ENCODE measurements at places on chromosomes 5 and 9.

GRCh38 chr9:86598411-86599239, 244.4 kb upstream of the TUT7 start:
- no peak for DNase-seq

DNA sequence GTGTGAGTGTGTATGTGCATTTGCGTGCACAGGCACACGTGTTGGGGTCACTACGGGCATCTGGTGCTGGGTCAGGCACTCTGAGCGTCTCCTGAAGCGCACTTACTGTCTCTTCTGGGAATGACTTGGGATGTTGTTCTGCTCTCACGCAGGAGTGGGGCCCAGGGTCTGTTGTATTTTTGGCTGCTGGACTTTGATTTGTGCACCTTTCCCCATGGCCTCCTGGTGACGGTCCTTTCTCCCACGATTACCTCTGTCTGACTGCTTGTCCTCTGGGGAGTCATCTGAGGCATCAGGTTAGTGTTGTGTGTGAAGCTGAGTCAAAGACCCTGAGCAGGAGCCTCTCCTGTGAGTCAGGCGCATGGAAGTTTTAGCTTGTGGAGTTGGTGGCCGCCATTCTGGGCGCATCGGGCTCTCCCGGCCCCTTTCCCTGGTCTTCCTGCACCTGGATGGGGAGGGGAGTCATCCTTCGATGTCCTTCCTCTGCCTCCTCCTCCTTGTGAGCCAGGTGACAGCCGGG, 62.1 kb downstream of the RXRA start:
- no peak for DNase-seq

DNA sequence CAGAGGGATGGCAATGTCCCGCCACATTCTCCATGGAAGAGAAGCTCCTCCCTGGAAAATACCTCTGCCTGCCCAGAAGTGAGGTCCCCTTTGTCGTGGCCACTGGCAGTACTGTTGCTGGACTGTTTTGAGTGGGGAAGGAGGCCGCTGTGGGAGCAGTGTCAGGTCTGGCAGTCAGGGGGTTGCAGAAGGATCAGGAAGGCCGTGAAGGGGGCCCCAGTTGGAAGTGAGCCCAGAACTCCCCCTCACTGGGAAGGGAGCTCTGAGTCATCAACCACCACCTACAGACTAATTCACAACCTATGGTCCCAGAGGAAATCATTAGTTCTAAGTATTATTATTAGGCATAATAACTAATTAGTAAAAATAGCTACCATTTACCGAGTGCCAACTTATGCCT, 200.4 kb downstream of the TTLL11 start:
- no peak for DNase-seq

GRCh38 chr9:90251316-90251715, 391.3 kb downstream of the DIRAS2 start:
- no peak for DNase-seq

GRCh38 chr5:161566081-161566480, 19.6 kb upstream of the GABRB2 start:
- no peak for DNase-seq

DNA sequence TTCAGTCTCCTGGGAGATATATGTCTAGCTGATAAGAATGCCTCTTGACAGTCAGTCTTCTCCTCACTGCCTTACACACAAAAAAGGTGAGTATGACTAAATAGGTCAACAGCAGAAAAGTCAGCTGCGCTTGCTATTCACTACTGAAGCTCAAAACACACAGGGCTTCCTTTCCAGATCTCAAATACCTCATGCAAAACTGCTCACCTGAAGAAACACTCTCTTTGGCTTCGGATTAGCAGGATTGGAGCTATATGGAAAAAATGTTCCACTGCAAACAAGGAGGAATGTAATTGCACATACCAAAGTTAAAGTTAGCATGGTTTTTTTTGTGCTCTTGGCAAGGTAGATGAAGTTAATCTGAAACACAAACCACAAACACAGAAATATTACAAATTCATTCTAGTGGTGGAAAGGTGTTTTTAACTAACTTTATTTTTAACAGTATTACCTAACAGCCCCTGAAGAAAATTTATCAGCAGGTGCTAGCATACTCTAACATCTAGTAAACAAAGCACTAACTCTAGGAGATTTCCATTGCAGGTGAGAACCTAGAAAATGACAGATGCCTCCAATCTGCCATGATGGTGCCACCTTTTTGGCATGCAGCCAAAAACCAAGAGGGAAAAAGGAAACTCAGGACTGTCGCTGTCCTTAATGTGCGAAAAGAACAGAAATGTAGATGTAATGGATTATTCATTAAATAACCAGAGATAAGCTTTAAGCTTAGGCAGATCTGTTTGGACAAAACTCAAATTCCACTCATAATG, 31.8 kb downstream of the ERMP1 start:
- no peak for DNase-seq

- DNase-seq: no peak
Measured at GRCh38 chr5:13662626-13663025, 281.9 kb downstream of the DNAH5 start.

- DNase-seq: no peak
Measured at GRCh38 chr9:91655658-91656057, 232.0 kb upstream of the NFIL3 start.

- DNase-seq: no peak
Measured at GRCh38 chr5:173055722-173055982, 500 bp upstream of the CREBRF start.

DNA sequence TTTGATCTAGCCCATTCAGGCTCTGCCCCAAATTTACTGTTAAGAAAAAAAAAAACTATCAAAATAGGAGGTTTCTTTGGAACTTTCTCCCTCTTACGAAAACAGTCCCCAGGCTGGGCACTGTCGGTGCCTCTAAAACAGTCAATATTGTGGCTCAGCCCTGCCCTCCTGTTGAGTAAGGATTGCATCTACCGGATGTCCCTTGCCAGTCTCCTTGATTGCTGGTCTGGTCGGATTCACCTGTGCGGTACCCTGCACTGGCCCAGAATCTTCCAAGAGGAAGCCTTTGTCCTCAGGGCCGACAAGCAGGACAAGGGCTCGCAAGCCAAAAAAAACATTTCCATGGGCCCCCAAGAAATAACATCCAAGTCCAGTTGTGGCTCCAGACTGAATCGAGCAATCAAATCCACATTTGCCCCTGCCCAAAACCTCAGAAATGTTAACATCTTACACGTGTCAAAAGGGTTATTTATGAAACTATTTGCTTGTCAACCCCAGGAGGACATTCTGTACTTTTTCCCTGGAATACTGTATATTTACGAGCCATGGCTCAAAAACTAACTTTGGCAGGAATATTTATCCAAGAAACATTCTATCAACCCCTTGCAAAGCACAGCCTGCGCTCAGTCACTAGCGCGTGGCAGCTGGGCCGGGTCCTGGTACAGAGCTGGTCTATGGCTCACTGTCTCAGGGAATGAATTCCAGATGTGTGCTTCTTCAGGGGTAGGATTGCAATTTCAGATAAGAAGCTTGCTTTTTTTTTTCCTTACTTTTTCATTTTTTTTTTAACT, 129.2 kb upstream of the ADRA1B start:
- no peak for DNase-seq

- no peak for DNase-seq
Measured at GRCh38 chr5:76715486-76715735, 515 bp upstream of the F2R start.

DNA sequence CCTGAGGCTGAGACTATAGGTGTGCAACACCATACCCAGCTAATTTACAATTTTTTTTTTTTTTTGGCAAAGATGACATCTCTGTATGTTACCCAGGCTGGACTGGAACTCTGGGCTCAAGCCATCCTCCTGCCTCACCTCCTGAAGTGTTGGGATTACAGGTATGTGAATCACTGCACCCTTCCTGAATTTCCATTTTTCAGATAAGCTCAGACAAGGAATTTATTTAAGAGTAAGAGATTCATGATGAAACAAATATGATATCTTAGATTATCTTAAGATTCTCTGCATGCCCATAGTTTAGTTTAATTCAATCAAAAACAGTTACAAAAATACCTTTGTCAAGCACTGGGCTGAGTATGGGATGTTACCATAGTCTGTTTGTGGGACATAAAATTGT, 128.4 kb upstream of the BASP1 start:
- DNase-seq: no peak

- DNase-seq: no peak
Measured at GRCh38 chr5:124277767-124278545, 468.5 kb downstream of the ZNF608 start.

- DNase-seq: no peak
Measured at GRCh38 chr9:1939466-1939865, 75.7 kb upstream of the SMARCA2 start.

GRCh38 chr9:120713257-120714087, 798 bp downstream of the MEGF9 start:
- peak; percentile 51 for DNase-seq

DNA sequence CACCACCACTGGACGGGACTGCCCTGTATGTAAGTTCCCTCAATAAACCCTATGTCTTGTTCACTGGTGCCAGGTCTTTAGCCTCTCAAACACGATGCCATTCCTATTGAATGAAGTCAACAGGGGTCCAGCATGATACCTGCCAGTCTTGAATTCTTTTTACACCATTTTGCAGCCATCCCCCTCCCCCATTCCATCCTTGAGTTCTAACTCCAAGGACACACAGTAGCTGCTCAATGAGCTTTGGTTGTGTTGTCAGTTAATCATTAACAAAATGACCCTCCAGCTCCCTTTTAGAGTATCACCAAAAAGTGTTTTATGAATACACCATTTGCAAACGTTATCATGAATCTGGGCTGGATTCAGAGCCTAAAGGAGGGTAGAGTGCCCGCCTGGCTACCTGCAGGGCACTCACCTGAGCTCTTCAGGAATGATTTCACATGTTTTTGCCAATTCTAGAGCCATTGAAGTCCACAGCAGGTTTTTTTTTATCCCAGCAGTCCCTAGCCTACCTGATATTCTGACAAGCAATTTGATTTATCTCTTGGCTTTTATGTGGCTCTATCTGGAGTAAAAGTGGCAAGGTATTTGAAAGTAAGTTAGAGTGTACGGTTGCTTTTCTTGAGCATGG, 271.8 kb downstream of the SMARCA2 start:
- no peak for DNase-seq

- no peak for DNase-seq
Measured at GRCh38 chr5:132268769-132269551, 11.5 kb downstream of the PDLIM4 start.

Measured in activated naive CD8-positive, alpha-beta T cell treated with anti-CD3 and anti-CD28 coated beads, Interleukin-2, amount 10 ng/mL, durations not matched to agents 7 days and 5 days (primary cell).